ENCODE measurements at places on chromosomes 11 and 22.

DNA sequence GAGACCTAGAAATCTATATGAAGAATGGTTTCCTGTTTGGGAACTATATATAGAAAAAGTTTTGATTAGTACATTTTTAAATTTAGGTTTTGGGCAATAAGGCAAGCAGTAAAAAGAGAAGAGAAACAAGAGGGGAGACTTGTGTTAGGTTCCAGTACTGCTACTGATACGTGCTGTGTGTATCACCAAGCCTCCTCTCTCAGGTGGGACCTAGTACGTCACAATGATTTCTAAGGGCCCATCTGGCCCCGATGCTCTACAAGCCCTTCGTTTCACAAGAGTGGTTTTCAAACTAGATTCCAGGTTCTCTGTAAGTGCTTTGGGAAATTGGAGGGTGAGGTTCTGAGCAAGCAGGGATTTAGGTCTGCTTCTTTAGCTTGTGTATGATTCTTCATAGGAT, 39.2 kb downstream of the USP35 start:
- no peak for DNase-seq

DNA sequence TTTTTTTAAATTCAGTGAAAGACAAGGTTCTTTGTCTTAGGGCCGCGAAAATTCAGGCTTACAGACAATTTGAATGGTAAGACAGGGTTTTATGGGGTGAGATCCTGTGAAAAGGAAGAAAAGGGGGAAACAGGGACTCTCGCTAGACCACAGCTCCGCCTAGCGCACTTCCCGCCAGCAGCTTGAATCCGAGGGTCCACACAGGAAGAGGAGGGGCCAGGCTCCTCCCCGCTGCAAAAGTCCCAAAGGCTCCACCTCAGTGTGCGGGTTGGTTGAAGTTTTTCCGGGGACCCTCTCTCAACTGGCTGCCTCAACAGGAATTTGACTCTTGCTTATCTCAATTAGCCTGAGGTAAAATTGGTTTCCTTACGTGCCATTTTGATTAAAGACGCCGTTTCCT, 950.9 kb upstream of the CNTN5 start:
- no peak for DNase-seq

GRCh38 chr22:42190274-42190673, 59.7 kb upstream of the CYP2D6 start:
- no peak for DNase-seq

DNA sequence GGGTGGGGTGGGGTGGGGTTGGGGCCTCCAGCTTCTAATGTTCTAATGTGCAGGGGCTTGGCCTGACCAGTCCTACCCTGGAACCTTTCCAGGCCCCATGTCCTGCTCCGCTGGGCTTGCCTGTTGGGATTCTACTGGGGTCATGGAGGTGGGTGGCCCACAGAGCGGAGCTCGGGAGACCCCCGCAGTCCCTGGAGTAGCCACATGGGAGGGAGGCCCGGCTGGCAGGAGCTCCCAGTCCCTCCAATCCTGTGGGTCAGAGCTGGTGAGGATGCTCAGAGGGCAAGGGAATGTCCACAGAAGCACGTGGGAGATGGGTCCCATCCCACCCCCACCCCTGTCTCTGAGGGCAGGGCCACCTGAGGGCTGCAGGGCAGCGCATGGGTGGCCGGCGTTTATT, 2.9 kb downstream of the SEPTIN5 start:
- DNase-seq = no peak
